Activated CD4-positive, alpha-beta T cell treated with anti-CD3 and anti-CD28 coated beads for 24 hours (primary cell): ENCODE measurements at places on chromosomes 11 and 22.

- DNase-seq, result no peak
Observed at GRCh38 chr11:57483562-57483918, 23.2 kb downstream of the RTN4RL2 start.

DNA sequence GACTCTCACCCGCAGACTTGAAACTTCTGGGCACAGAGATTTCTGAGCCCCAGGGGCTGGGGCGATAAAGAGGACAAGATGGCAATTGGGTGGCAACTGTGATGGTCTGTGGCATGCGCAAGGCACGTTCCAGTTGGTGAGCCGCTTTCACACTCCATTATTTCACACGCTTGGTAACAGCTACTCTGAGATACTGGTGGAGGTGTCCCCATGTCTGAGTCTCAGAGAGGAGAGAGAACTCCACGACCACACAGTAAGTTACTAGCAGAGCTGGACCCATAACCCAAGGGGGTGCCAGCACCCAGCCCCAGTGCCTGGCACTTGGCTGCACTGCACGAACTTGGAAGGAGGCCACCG is 6.0 kb upstream of the KCNJ4 start:
- DNase-seq, result no peak

GRCh38 chr11:130211781-130212401 is 52.3 kb downstream of the ST14 start:
- no peak for DNase-seq

GRCh38 chr11:111714522-111714921 is 51.7 kb downstream of the PPP2R1B start:
- DNase-seq, result no peak

DNA sequence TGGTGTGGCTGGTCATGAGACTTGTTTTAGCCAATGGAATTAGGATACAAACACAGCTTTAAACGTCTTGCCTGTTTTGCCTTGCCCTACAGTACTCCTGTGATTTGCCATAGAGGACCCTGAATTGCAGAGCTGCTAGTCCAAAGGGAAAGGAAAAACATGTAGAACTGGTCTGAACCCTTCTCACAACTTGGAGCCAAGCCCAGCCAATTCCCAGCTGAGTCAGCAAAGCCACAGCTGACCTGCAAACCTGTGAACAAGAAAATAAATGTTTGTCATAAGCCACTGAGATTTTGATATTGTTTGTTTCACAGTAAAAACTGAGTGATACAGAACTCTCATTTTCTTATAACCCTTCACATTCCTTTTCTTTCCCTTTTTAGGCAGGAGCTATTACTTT is 360.5 kb upstream of the API5 start:
- DNase-seq, result no peak

GRCh38 chr11:11480971-11481370 is 127.9 kb upstream of the CSNK2A3 start:
- no peak for DNase-seq

- DNase-seq, result no peak
Observed at GRCh38 chr11:93520726-93521509, 22.3 kb downstream of the SMCO4 start.

DNA sequence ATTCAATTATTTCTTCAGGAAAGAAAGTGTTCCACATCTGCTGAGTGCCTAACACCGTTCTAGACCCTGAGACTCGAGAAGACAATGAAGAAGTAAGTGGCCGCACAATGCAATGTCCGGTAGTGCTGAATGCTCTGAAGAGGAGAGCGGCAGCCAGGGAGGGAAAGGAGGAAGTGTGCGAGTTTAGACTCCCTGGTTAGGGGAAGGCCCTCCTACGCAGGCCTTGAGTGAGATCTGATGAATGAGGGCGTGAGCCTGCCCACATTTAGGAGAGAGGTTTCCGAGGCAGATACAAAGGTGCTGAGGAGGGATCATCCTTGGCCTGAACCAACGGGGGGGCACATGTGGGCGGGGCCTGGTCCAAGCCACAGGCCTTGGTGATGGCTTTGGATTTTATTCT is 558.6 kb downstream of the NTM start:
- no peak for DNase-seq

- DNase-seq, result no peak
Observed at GRCh38 chr11:86403458-86403857, 28.8 kb downstream of the CCDC81 start.
